NCI-H460 (cell line): ENCODE measurements at places on chromosomes 12 and 14.

GRCh38 chr12:75996861-75997447, 34.6 kb downstream of the PHLDA1 start:
- no peak for DNase-seq

- DNase-seq = no peak
Measured at GRCh38 chr14:64680714-64681065, 23.5 kb upstream of the PLEKHG3 start.

- DNase-seq = no peak
Measured at GRCh38 chr14:69079747-69080146, 73.2 kb downstream of the DCAF5 start.

DNA sequence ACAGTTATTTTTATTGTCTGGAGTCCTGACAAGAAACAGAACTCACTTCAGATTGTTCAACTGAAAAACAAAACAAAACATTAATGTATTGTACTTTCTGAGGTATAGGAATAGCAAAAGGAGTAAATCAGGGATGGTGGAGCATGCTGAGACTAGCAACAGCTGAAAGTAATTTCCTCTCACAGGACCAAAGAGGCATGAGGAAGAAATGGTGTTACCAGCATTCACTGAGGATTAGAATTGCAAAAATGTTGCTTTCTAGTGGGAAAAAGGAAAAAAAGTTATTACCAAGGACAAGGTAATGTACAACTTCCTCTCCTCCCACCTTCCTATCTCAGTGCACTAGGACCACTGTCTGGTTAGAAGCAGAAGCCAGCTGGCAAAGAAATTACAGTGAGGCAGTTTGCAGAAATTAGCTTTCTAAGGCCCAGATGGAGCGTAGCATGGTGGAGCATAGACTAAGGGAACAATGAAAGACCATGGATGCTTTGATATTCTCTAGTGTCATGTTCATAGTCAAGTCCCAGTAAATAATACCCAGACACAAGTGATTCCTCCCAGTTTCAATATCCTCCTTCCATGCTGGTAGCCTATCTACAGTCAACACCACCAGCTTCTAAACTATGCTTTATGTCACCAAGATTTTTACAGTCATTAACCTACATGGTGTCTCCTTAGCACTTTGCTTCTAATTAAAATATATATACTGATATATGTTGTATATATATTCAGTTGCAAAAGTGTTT, 133.7 kb upstream of the DCN start:
- no peak for DNase-seq

- no peak for DNase-seq
Measured at GRCh38 chr12:98788396-98788795, 143.3 kb downstream of the APAF1 start.
